ELF-1 (cell line): ENCODE measurements at places on chromosomes 3 and 15.

- DNase-seq: peak; percentile 73
Observed at GRCh38 chr3:192090586-192090985, 629.6 kb downstream of the PYDC2 start.

DNA sequence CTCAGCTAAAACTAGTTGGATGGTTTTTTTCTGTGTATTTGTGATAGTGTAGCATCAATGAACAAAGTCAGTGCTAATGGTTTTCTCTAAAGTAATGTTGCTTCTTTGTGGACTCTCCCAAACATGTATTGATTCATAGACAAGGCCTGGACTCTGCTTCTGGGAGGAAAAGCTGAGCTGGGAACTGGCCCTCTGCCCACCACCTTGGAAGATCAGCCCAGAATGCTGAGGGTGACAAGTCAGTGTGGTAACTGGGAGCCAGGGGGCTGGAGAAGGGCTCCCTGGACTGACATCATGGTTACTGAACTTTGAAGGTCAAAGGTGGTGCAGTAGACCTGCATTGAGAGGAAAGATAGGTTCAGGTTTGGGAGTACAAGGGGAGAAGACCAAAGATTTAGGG lies 3.0 kb downstream of the ARHGAP31 start:
- DNase-seq: no peak

DNA sequence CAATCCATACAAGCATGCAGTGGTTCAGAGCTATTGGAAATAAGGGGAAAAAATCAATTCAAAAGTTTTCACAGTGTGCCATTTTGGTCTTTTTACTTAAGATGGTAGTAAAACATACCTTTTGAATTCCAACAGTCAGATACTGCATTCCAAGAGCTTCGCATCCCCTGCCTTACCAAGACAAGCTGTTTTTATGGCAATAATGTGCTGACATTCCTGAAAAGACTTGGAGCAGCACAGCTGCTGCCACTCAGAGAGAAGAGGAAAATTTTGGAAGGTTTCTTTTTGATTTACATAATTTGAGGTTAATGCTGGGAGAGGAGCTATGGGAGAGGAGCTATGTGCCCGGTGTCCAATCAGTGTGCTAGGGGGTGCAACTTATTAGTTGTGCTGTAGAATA lies 148.3 kb downstream of the FEZF2 start:
- no peak for DNase-seq

GRCh38 chr3:141539431-141540187 lies 52.8 kb downstream of the RASA2 start:
- DNase-seq: no peak

- DNase-seq: peak; percentile 70
Observed at GRCh38 chr15:26773917-26774316, 1.1 kb upstream of the GABRB3 start.

DNA sequence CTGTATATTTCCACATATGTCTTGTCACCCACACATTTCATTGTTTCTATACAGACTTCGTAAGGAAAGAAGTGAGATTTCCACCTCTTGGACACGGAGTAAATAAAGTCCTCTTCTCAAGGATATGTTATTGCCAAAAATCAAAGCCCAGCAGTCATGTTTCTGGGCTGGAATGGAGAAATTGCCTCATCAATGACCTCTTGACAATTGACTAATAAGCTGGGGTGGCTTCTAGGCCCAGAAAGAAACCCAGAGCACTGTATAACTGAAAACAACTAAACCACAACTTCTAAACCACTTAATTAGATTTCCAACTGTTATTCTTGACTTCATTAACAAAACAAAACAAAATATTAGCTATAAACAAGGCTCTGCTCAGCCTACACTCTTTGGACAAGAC lies 56.4 kb upstream of the SLC24A5 start:
- no peak for DNase-seq

- peak; percentile 44 for DNase-seq
Observed at GRCh38 chr3:193996221-193996620, 139.7 kb upstream of the HES1 start.

GRCh38 chr15:81221449-81221848 lies 24.8 kb downstream of the IL16 start:
- DNase-seq: no peak

- DNase-seq: no peak
Observed at GRCh38 chr3:160130950-160131349, 94.3 kb upstream of the C3orf80 start.

GRCh38 chr15:100252779-100253417 lies 88.9 kb downstream of the ADAMTS17 start:
- DNase-seq: no peak

DNA sequence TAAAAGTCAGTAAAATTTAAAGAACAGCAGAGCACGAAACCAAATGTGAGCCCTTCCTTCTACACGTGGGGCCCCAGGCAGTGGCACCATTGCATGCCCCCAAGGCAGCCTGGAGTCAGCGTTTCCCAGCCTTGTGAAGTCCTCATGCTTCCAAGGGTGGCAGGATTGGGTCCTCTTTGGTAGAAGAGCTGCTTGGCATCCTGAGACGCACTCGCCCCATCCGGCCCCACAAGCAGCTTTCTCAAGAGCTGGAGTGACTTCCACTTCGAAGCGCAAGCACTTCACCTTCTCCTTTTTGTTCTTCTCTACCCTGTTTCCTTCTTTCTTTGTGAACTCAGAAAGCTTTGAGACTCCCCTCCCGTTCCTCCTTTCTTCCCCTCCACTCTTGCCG lies 34.7 kb downstream of the ZNF710 start:
- DNase-seq: no peak

GRCh38 chr3:138497021-138497420 lies 62.6 kb downstream of the ESYT3 start:
- no peak for DNase-seq

DNA sequence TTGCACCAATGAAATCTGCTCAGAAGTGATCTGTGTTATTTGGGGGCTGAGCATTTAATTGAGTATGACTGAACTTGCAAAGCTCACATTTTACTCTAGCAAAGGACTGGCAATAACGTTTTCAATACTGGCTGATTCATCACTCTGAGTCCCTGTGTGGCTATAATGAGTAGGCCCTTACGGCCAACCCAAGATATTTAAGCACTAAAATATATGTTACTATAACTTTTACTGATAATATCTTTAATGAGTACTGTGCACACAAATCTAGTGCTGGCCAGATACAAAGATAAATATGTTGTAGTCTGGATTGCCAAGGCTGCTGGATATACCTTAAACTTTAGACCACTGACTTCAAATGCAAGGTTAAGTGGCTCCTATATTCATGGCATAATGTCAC lies 436.4 kb upstream of the KCNMB2 start:
- no peak for DNase-seq

GRCh38 chr3:116300226-116300625 lies 145.1 kb downstream of the LSAMP start:
- DNase-seq: no peak
